Stimulated activated CD4-positive, alpha-beta T cell treated with anti-CD3 and anti-CD28 coated beads, Interleukin-15, amount 100 ng/mL, for 24 hours (primary cell): ENCODE measurements at places on chromosomes 5 and 9.

DNA sequence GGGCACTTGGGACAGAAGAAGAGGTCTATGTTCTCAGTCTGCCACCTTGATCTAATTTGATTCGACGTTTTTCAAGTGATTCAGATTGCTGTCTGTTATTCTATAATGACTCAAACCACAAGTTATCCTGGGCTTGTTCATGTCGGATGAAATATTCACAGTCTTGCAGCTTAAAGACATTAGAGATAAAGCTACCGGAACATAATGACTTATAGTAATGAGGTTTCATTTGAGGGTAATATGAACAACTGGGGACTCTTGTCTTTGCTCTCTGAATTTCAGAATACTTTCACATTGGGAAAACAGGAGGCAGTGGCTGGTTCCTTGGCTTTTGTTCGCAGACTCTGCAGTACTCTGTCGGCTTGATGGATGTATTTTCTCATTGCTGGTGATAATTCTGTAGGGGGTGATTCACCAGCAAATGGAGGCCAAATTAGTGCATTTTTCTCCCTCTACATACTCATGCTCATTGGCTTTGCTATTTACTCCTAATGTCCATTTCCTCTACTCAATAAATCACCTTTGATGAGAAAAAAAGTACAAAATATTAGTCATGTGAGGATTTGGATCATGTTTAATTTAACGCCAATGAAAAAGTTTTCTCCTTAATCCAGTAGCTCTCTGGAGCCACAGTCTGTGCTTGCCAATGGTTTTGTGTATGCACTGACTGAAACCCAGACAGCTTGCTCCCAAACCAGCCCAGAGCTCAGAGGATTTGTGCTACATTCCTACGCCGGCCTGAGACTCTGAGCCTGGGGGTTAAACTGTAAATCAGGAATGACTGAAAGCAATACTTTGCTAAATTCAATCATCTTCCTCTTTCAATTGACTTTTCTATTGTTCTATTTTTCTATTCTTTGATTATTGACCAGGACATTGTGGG is 154.7 kb upstream of the ANKH start:
- no peak for DNase-seq

GRCh38 chr5:146734936-146735577 is 143.5 kb downstream of the PPP2R2B start:
- DNase-seq = no peak

- no peak for DNase-seq
Measured at GRCh38 chr5:145908206-145908960, 28.0 kb upstream of the SH3RF2 start.

DNA sequence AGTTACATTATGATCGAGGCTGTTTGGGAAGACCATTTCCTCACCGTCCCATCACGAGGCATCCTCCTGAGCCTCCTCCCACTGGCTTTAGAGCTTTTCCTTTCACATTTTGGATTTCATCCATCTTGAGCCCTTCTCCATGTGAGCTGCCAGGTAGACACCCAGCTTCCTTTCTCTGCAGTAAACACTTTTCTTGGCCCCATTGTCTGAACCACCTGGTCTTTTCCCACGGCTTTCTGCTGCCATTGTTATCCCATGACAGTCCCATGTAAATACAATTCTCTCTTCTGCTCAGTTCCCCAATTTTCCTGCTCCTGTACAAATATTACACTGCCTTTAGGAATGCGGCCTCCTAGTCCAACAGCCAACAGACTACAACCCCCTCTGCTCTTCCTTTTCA is 24.1 kb downstream of the UBE2QL1 start:
- DNase-seq = no peak

GRCh38 chr9:137497921-137498719 is 39.0 kb upstream of the NSMF start:
- DNase-seq = no peak

- no peak for DNase-seq
Measured at GRCh38 chr5:116827078-116827477, 252.5 kb upstream of the SEMA6A start.

DNA sequence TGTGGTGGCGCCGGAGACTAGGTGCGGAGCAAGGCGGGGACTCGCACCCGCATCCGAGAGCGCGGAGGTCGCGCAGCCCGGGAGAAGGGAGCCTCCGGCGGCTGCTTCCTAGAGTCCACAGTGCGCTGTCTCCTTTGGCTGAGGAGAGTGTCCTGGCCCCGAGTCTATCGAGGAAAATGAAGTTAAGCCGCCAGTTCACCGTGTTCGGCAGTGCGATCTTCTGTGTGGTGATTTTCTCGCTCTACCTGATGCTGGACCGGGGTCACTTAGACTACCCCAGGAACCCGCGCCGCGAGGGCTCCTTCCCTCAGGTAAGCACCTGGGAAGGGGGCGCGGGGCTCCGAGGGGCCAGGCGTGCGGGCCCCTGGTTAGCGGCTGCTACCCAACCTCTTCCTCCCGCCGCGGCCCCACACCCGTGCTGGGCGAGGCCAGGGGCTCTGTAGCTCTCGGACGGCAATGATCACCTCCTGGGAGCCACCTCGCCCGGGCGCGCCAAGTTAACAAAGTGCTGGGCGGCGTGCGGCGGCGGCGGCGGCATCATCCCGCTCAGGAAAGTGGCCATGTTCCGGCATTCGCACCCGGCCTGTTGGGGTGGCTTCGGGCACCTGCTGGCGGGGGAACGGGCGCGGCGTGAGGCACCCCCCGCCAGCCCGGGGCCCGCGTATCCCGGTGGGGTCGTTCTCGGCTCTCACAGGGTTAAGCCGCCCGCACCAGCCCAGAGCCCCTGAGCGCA is 681 bp downstream of the MAN2A1 start:
- DNase-seq = peak; percentile 60

DNA sequence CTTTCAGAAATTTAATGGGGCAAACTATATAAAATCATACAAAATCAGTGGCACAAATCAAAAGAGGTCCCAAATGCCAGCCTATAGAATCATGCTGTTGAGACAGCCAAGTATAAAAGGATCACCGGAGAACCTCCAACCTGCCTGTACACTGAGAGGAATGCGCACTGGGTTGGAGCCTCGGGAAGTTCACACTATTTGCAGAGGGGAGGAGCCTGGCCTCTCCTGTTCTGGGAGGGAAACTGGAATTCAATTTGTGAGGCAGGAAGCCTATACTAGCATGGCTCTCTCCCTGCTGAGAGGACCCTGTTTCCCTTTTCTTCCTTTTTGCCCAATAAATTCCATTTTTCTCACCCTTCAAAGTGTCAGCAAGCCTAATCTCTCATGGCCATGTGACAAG is 406.0 kb downstream of the HINT1 start:
- DNase-seq = no peak

DNA sequence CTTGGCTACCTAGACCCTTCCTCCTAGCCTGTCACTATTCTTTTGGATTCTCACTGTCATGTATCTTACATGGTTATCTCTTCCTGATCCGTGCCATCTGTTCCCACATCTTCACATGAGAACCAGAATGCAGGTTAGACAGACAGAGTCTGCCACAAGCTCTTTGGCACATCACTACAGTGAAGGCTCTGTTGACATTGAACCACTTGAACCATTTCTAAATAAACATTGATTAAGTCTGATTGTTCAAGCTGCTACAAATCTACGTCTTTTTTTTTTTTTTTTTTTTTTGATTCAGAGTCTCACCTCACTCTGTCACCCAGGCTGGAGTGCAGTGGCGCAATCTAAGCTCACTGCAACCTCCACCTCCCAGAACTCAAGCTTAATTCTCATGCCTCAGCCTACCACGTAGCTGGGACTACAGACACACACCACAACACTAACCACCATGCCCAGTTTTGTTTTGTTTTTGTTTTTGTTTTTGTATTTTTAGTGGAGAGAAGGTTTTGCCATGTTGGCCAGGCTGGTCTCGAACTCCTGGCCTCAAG is 85.1 kb upstream of the LRRTM2 start:
- no peak for DNase-seq

DNA sequence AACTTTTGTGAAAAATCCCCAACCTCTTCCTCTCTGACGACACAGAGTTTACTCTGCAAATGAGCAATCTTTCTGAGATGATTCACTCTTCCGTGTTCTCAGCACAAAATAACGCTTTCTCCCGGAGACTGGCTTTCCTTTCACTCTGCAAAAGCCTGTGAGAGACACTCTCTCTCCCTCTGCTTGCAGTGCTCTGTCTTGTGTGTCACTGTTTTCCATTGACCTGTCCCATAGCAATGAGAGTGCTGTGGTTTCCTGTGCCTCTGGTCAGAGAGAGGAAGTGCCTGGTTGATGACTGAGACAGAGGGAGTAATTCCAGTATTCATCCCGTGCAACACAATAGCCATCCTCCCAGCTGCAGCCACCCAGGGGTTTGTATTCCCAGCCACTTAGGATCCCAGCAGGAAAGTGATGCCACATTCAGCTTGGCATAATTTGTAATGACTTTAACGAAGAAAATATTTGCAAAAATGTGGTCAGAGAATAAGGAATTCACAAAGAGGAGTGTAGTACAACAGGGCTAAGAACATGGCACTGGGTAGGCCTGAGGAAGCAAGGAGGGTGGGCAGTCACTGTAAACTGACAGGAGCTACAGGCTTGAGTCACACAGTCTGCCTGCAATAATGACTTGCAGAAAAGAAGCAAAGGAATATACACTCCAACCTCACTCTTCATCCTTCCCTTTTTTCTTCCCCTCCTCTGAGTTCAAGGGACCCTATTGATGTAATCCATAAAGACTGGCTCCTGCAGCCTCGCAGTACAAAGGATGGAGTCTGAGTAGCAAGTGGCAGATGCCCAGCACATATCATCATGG is 463.5 kb upstream of the RGMB start:
- DNase-seq = peak; percentile 18

DNA sequence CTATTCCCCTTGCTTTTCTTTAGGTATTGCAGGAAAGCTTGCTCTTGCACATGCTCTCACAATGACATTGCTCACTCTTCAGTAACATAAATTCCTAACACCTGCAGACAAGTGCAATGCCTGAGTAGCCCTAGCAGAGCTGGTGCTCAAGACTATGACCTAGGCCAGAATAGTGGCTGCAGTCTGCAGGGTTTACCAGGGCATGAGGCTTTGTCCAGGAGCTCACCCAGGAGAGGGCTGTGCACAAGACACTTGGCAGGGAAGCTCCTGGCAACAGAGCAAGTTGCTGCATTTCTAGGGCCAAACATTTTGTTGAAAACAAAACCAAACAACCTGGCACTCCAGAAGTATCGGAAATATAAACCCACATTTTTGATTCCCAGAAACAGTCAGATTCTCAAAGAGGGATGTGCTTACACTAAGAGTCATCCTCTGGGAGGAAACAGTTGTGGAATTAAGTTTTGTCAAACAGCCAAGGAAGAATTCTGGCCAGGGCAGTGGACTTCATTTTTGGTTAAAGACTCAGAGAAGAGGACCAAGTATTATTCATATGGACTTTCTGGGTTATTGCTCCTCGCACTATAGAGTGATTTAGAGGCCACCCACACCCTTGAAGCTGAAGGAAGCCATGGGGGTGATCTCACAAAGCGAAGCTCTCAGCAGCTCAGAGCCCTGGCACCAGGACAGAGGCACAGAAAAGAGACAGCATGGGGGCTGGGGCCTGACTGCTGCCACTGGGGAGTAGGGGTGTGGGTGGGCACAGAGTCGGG is 44.9 kb downstream of the MACROH2A1 start:
- DNase-seq = no peak

- DNase-seq = no peak
Measured at GRCh38 chr5:80191397-80191796, 64.5 kb downstream of the SERINC5 start.

DNA sequence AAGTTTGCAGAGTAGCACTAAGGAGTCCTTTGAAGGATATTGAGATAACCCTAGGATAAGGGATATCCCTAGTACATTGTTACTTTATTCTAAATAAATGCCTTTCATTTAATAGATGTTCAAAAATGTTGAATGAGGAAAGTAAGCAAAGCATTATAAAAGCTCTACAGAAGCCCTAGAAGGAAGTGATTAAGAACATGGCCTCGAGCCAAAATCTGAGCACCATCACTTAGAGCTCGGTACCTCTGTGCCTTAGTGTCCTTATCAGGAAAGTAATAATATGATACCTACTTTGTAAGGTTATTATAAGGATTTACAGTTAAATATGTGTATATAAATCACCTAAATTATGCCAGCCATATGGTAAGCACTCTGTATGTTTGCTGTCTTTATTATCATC is 242.6 kb downstream of the KIAA0825 start:
- no peak for DNase-seq
